Umbilical cord (tissue), 2 donors: ENCODE measurements at places on chromosomes 5 and 9.

DNA sequence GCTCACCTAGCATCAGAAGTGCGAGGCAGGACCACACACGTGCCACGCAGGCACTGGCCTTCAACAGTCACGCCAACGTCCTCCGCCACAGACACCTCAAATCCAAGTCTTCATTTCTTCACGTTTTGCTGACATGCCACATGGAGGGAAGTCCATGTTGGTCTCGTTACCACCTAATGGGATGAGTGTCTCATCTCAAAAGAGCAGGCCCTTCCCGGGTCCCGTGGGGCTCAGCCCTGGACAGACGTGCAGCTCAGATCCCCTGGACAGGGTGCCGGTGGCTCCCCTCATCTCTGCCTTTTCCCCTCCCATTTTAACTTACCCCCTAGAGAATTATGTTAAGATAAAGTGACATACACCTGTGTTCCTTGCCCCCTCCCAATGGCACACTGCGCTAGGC, 76.8 kb downstream of the MRPL36 start:
- DNase-seq, result no peak

GRCh38 chr5:180347702-180348101, 5.4 kb downstream of the GFPT2 start:
- DNase-seq, result no peak

GRCh38 chr9:71793386-71794105, 25.2 kb upstream of the CEMIP2 start:
- no peak for DNase-seq

DNA sequence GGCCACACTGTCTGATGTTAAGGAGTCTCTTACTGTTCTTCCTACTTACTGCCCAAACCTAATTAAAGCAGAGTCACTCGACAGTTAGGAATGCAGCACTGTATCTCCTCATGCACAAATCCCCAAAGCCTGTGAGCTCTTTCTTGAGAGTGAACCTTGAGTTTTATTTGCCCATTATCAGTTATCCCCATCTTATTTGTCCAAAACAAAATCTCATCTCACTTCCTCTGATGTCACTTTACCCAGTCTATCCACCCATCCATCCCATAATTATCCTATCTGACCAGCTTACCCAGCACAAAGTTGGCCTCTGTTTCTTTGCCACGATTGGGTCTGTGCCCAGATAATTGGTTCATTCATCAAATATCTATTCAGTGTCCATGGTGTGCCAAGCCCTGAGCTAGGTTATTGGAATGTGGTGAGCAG, 250.8 kb downstream of the SLIT3 start:
- peak; percentile 63 for DNase-seq

GRCh38 chr5:131466171-131466766, 168.8 kb downstream of the RAPGEF6 start:
- no peak for DNase-seq

GRCh38 chr5:148125641-148126040, 42.7 kb upstream of the SPINK14 start:
- DNase-seq, result no peak

- DNase-seq, result peak; percentile 23
Measured at GRCh38 chr5:112142769-112143270, 276.3 kb downstream of the EPB41L4A start.

DNA sequence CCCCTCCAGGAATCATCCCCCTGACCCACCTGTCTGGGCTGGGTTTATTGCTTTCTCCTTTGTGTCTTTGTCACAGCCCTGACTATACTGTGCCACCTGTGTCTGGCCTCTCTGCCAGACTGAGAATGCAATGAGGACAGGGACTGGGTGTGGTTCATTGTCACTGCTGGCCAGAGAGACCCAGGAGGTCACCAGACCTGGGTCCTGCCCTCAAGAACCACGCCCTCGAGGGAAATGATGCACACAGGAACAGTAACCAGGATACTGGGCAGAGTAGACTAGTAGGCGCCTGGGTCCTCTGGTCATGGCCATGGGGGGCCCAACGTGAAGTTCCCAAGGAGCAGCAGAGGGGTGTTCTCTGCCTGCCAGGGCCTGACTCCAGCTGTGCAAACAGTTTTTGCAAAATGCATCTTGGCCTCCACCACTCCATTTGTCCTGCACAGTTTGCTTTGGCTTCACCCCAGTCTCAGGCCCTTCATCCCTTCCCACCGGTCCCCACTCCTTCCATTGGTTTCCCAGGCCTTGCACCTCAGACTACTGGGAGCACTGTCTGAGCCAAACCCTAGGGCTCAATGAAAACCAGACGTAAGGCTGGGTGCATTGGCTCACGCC, 17.8 kb downstream of the RGS3 start:
- DNase-seq, result no peak

- peak; percentile 61 for DNase-seq
Measured at GRCh38 chr5:114789773-114790402, 379.8 kb downstream of the TRIM36 start.

DNA sequence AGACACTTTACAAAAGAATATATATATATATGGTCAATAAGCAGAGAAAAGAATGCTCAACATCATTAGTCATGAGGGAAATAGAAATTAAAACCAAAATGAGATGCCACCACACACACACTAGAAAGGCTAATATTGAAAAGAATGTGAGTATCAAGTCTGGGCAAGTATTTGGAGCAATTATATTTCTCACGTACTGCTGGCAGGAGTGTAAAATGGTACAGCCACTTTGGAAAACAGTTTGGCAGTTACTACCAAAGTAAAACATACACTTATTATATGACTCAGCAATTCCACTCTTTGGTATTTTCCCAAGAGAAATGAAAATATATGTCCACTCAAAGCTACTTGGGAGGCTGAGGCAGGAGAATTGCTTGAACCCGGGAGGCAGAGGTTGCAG, 29.8 kb downstream of the NEUROG1 start:
- DNase-seq, result no peak

DNA sequence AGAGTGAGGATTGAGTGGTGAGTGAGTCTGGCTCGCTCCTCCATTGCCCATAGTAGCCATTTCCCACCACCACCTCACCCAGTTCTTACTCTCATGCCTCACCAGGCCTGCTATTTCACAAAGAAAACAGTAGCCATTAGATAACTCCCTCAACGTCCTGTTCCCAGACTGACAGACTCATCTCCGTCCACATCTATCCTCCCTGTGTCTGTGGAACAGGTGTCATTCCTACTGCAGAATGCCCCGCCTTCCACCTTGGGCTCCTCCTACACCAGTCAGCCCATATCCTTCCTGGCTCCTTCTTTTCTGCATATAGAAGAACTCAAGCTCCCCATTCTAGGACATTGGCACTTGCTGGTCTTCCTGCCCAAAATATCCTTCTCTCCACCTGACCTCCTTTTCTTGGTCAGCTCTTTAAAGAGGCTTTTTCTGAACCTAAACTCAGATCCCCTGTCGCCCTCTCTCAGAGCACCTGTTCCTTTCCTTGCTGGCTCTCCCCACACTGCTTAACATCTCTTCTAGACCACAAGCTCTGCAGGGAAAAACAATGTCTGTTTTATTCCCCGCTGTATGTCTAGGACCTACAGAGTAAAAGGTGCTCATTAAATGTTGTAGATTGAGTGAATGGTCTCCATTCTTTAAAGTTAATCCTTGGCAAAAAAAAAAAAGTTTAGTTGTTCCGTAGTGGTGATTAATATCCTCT, 3.2 kb downstream of the TNFAIP8 start:
- no peak for DNase-seq

- DNase-seq, result no peak
Measured at GRCh38 chr5:24497591-24498157, 147.1 kb downstream of the CDH10 start.

DNA sequence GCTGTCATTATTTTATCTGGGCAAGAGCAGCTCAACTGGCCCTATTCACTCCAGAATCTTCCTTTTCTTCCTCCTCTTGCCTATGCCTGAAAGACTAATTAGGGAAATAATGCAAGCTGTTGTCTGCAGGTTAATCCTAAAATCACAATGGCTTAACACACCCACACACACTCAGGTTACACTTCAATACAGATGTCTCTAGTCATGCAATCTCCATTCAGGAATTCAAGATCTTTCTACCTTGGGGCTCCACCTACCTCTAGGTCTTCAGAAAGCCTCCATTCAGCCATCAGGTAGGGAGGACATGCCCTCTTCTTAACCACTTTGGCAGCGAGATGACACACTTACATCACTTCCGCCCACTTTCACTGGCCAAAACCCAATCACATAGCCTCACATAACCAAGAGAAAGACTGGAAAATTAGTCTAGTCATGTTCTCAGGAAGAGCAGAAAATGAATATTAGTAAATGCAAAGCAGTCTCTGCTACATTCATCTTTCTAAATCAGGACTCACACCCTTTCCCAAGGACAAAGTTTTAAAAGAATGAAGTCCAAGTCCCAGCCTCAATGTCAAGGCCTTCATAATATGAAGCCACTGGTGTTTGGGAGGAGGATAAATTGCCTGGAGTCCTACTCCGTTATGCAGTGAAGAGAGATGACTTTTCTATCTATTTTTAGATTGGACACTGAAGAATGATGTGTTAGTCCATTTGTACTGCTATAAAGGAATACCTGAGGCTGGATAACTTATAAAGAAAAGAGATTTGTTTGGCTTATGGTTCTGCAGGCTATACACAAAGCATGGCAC, 428.1 kb downstream of the EFNA5 start:
- no peak for DNase-seq

GRCh38 chr5:152151113-152151512, 226.5 kb upstream of the GLRA1 start:
- no peak for DNase-seq

GRCh38 chr5:94388773-94389514, 229.5 kb downstream of the KIAA0825 start:
- no peak for DNase-seq

- peak; percentile 43 for DNase-seq
Measured at GRCh38 chr9:92438900-92439526, 14.7 kb upstream of the OMD start.

DNA sequence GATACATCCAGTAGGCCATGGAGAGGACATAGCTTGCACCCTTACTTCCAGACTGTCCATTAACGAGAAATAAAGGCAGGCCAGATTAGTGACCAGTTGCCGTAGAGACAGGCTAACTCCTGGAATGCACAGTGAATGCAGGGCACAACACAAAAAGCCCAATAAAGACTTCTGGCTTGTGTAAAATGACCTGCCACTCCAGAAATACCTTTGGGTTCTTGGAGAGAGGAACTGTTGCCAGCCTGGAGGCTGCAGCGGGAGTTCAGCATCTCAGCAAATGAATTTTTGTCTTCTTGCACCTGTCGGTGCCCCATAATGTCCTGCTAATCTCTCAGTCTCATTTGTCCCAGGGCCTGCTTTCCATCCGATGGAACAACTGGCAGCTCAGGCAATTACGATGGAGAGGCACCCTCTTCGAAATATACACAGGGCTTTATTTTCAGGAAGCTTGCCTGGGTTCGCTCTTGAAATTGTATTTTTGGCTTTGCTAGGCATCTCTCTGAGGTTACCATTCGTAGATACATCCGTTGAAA, 538.8 kb upstream of the ZNF462 start:
- no peak for DNase-seq

GRCh38 chr9:137836831-137837241, 40.7 kb upstream of the CACNA1B start:
- DNase-seq, result no peak

GRCh38 chr9:127451608-127451857, 223 bp downstream of the LRSAM1 start:
- DNase-seq, result no peak

- DNase-seq, result no peak
Measured at GRCh38 chr5:159903131-159903530, 13.2 kb upstream of the ADRA1B start.

GRCh38 chr5:42874621-42875198, 63.0 kb upstream of the SELENOP start:
- no peak for DNase-seq

DNA sequence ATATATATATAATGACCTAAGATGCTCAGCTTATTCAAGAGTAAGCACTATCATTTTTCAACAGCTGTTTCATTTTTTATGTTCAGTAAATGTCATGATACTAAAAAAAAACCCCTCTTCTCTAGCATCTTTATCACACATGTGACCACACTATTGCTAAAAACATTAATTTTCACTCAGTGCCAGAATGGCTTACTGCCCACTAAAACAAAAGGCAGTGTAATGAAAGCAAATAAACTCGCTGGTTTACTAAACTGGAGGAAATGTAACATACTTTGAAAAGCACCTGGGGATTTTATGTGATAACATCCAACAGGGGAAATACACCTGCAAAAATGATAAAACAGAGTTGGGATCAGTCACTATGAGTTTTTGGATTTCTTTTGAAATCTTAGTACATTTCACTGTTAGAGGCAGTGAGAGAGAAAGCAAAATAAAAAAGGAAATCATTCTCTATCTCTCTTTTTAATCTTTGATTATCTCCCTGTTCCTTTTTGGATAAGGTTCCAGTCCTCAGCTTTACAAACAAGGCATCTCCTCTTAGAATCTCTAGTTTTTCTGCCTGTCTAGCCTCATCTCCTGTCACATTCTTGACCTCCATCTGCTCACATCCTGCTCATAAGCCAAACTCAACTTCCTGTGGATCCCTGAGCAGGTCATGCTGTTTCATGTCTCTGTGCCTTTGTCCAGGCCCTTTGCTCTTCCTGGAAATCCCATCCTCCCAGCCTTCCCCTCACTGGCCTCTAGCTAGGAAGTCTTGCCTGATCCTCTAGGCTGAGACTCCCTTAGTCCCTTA, 338.0 kb downstream of the MAN2A1 start:
- DNase-seq, result no peak

- no peak for DNase-seq
Measured at GRCh38 chr5:37850226-37850865, 10.5 kb upstream of the GDNF start.

GRCh38 chr9:129037767-129038098, 1.3 kb downstream of the MIGA2 start:
- DNase-seq, result no peak

DNA sequence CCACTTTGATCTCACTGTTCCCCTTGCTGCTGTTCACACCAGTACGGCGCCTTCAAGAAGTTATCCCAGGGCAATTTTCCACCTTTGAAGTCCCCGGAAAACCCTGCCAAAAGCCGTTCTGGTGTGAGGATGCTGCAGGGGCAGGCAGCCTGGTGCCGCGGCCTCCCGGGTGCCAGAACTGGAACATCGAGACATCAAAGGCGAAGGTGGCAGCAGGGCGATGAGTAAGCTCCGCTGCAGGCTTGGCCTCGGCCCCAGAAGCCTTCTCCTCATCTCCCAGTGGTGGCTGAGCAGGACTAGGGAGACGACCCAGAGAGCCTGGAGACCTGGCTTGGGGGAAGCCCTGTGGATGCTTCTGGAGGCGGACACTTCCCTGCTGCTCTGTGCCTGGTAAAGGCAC, 115.3 kb upstream of the MSX2 start:
- DNase-seq, result peak; percentile 66

DNA sequence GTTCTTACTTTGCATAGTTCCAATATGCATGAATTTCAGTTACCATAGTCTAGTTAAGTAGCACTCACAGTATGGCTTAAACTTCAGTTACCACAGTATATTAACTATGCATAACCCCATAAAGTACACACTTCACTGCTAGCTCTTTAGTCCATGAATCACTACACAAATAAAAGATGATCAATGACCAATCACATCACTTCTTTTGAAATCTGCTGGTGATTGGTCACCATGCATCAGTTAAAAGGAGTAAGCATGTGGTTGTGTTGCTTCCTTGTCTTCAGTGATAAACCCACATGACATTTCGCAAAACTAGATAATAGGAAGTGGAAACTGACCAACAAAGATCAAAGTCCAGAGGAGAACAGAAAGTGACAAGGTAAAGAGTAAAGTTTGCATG, 79.0 kb downstream of the TAF11L14 start:
- no peak for DNase-seq
